ENCODE measurements at places on chromosomes 13 and 19.

DNA sequence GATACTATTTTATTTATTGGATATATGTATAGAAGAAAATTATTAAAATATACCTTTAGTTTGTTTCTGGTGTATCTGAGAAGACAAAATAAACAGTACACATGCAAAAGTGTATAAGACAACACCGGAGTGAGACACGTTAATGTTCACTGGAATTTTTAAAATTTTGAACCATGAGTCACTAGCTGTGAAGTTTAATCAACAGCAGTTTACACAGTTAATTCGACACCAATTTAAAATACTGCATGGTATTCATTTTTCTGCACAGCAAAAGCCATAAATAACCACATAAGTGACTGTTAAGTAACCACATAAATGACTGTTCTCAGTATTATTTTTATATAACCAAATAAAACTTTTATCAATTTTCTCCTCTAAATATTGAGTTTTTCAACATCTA lies 418.7 kb upstream of the NBEA start:
- DNase-seq: no peak

DNA sequence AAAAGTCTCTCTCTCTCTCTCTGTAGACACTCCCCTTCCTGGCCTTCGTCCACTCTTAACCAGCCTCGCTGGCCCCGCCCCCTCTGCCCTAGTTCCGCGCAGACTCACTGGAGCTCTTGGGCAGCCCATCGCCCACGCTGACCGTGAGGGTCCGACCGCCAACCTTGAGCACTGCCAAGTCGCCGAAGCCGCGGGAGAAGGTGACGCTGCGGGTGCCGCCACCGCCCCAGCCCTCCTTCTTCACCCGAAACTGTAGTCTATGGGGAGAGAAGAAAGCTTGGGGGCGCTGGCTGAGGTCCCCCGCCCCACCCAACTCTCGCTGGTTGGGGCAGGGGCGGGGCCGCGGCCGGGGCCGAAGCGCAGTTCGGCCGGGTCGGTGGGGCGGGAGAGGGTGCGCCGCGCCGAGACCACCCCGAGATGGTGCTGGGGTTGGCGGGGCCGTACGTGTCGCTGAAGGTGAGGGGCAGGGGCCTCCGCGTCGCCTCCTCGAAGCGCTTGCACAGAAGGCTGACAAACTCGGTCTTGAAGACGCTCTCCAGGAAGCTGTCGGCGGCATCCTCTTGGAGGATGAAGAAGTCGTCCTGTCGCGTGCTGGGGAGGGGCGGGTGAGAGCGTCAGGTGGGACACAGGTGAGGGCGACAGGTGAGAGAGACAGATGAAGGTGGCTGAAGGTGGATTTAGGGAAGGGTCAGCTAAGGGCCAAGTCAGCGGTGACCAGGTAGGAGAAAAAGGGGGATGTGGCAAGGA lies 12.6 kb upstream of the ZNF414 start:
- no peak for DNase-seq

GRCh38 chr13:36919833-36920615 lies at the start of gene SMAD9:
TSS of gene SMAD9 (minus strand) at chr13:36920238. CDS start at chr13:36879689, 40,549 bp downstream.
- peak; percentile 62 for DNase-seq

DNA sequence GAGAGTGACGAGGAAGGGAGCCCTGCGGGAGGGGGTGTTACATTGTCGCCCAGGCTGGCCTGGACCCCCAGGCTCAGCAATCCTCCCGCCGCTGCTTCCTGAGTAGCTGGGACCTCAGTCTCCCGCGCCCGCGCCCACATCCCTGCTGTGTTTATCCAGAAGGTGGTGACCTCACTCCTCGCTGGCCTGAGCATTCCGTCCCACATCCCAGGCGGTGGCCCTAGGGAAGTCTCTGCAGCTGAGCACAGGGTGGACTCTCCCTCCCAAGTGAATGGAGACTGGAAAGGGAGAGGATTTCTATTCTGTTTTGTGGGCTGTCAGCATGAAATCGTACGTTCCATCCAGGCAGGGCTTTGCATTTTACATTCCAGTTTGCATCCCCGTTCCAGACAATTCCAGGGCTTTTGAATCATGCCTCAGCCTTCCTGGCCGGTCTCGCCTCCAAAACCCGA lies 401 bp upstream of the ZNF765 start:
- peak; percentile 6 for DNase-seq

- no peak for DNase-seq
Observed at GRCh38 chr19:17254636-17255035, 8.9 kb upstream of the NR2F6 start.

DNA sequence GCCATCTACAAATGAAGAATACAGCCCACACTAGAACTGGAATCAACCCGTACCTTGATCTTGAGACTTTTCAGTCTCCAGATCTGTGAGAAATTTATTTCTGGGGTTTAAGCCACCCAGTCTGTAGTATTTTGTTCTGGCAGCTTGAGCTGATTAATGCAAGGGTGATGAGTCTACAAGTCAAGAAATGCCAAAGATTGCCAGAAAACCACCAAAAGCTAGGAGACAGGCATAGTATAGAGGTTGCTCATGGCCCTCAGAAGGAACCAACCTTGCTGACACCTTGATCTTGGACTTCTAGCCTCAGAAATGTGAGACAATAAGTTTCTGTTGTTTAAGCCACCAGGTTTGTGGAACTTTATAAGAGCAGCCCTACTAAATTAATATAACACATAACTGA lies 428.2 kb upstream of the KLF12 start:
- DNase-seq: no peak

DNA sequence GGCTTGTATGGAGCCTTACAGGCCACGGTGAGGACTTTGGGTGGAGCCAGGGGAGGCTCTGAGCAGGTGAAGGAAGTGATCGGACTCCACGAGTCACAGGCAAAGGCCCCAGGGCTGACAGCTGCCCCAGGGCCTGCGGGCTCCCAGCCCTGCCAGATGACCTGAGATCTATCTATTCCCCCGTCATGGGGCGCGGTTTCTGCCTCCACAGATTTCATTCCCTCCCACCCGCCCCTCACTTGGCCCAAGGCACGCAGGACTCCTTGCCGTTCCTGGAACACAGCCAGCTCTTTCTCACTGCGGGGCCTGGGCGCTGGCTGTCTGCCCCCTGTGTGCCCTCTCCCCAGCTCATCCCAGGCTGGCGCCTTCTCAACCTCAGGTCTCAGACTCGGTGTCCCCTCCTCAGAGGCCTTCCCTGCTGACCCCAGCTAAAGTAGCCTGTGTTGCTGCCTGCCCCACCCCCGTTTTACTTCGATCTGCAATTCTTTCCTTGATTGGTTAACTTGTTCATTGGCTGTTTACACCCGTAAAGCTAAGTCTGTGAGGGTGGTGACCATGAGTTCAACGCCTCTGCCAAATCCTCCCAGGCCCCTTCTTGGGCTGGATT lies 13.9 kb upstream of the PAK4 start:
- no peak for DNase-seq

DNA sequence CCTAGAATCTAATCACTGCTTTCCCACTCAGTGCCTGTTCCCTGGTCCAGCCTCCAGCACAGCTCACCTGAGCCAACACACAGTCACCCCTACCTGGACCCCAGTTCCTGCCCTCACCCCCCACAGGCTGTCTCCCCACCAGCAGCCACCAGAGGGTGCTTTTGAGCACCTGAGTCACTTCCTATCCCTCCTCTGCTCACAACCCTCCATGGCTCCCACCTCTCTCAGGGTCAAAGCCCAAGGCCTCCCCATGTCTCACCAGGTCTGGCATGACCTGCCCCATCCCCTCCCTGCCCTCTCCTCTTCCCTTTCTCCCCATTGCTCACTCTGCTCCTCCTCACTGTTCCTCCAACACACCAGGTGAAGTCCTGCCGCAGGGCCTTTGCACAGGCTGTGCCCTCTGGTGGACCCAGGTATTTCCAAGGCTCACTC lies 7.1 kb upstream of the DPP9 start:
- peak; percentile 81 for DNase-seq

DNA sequence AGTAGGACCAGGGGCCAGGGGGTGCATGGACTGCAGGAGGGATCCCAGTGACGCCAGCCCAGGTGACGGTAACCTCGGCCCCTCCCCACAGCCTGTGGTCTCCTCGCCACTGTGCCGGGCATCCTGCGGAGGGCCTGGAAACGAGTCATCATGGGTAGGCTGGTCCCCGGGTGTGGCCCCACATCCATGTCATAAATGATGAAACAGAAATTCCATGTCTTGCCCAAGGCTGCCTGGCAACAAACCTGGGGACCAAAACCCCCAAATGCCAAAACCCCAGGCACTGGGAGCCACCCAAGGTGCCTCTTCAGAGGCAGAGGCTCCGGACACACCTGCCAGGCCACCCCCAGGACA lies 20.9 kb downstream of the MAP2K2 start:
- peak; percentile 59 for DNase-seq

DNA sequence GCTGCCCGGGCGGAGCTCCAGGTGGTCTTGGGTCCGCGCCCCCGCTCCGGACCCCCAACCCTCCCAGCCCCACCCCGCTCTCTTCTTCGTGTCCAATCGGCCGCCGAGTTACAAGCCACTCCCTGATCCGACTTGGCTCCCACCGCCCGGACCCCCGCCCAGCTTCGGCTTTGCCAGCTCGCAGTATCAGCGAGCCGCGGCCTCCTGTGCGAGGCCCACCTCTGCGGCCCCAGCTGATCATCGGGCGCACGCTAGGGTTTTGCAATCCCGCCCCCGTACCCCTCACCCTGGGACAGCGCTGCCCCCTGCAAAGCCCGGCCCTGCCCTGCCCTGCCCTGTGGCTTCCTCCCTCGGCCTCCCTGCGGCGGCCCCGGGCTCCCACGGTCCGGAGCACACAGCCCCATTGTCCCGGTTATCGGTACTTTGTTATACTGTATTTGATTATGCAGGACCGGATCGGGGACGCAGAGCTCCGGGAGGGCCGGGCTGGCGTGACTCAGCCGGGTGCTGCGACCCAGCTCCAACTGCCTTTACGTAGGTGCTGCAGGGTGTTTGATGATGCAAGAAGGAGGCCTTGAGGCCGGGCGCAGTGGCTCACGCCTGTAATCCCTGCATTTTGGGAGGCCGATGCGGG lies 598 bp upstream of the LPAR2 start:
- peak; percentile 77 for DNase-seq

DNA sequence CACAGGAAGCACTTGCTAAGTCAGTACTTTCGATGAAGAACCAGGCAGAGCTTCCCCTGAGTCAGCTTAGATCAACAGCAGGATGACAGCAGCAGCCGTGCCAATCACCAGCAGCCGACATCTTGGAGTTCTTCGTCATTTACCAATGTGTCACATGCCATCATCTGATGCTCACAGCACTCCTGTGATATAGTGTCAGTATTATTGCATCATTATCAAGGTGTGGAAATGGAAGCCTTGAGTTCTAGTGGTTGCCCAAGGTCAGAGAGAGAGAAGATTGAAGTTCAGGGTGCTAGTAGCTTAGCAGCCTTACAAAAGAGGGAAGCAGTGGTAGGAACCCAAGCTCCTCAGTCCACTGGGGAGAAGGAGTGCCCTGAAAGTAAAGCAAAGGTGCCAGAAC lies 331.5 kb downstream of the ZNF536 start:
- no peak for DNase-seq

- no peak for DNase-seq
Observed at GRCh38 chr19:24101459-24102115, 14.6 kb downstream of the ZNF254 start.

DNA sequence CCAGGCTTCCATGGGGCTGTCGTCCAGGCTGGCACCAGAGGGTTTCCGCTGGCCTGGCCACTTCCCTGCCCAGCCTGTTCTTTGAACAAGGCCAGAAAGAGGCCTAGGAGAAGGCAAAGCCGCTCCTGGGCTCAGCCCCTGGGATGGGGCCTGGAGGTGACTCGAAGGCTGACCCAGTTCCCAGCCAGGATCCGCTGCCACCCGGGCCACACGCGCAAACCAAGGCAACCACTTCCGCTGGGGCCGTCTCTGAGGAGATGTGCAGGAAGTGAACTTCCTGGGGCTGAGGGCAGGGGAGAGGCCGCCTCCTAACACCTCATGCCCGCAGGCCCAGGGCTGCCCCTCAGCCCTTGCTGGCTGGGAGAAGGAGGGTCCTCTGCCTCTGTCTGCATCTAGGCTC lies 15.2 kb downstream of the PLEKHF1 start:
- peak; percentile 92 for DNase-seq

GRCh38 chr19:5355076-5355475 lies 14.5 kb upstream of the PTPRS start:
- no peak for DNase-seq

GRCh38 chr13:110912651-110913051 lies 2.2 kb downstream of the ANKRD10 start:
- DNase-seq: no peak

DNA sequence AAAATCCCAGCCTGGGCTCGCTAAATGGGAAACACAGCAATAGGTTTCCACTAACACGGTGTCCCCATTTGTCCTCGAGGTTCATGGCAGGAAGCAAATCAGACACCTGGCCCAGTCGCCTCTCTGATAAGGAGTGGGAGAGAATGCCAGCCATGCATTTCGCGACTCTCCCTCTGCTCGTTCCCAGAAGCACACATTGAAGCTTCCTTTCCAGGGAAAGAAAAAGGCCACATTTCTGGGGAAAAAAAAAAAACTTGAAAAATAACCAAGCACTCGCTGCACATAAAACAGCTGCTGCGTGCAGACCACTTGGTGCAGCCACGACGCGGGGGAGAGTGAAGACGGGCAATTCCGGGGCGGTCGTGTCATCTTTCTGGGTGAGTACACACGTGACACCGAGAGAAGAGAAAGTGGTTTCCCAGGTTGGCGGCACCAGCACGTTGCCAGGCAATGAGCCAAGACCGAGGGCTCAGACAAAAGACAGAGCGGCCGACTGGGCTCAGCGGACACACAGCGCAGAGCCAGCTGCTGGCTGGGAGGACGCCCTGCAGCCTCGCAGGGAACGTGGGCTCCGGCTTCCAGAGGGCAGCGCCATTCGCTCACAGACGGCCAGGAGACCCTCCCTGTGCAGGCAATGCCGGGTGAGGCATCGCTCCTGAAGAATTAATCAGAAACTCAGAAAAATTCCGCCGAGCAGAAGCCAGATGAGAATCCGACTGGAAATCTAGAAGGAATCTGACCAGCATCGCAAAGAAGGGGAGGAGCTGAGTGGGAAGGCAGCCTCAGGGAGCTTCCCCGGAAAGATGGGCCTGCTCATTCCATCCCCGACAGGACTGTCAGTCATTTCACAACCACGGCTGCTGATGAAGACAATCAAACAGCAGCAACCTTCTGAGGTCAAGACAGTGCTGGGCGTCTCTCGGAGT lies 83.2 kb upstream of the IRS2 start:
- DNase-seq: peak; percentile 66
